ENCODE measurements at places on chromosomes 1 and 21.

GRCh38 chr21:22393324-22393723 lies 1395.1 kb downstream of the NCAM2 start:
- no peak for DNase-seq

GRCh38 chr1:21623410-21623961 lies 45.7 kb downstream of the RAP1GAP start:
- peak; percentile 97 for DNase-seq

DNA sequence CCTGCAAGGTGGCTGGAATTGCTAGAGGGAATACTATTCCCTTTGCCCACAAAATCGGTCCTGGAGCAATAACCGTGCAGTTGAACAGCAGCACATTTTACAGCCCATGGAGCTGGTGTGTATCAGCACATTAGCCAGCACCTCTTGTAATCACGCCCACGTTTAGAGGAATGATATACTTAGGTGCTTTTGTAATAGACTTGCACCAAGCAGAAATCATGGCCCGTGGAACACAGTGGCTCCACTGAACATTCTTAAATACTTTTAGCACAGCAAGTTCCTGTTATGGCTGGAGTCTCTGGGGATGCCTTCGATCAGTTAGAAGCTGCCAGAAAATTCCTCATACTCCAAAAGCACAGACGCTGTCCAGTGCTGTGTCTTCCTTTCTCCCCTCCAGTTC lies 218.1 kb upstream of the FAM78B start:
- no peak for DNase-seq

GRCh38 chr1:226466296-226466695 lies 58.4 kb upstream of the PARP1 start:
- DNase-seq = no peak

DNA sequence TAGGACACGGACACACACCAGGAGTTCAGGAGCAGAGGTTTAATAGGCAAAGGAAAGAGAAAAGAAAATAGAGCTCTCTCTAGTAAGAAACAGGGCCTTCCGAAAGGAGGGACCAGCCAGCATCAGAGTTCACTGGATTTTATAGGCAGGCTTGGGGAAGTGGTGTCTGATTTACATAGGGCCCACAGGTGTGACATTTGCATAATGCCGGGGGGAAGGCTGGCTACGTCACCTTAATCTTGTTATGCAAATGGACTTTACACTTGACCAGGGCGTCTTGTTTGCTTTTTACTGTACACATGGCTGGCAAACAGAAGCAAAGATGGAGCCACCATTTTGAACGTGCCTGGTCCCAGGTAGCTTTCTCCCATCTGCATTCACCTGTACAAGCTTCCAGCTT lies at the start of gene OR14A16:
OR14A16 (minus strand) TSS at position 97 of the 400 bp plus-strand sequence. CDS start 8,390 bp downstream, outside the sequence.
- peak; percentile 84 for DNase-seq

- no peak for DNase-seq
Measured at GRCh38 chr1:181204530-181204929, 116.0 kb downstream of the IER5 start.

GRCh38 chr1:19877821-19878636 lies 4.2 kb upstream of the OTUD3 start:
- DNase-seq = peak; percentile 35

GRCh38 chr1:207328004-207328403 lies 6.5 kb downstream of the CD55 start:
- DNase-seq = peak; percentile 32

Data from DMS53 (cell line).